NCI-H1930 (cell line): ENCODE measurements at places on chromosomes 3 and 15.

DNA sequence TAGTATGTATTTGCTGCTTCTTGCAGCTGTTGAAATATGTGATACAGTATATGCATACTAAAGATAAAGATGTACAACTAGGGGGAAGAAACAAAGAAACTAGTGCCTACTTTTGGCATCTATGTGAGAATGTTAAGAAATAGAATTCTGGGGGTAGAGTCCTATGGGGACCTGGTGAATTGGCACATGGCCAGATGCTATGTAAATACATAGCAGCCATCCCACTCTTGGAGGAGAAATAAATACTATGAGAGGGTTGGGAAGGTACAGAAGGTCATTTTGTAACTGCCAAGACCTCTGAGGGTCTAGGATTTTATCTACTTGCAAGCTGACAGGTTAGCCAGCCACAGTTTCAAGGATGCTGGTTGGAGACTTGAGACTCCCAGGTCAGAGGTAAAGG, 298.3 kb upstream of the TBL1XR1 start:
- DNase-seq, result no peak

DNA sequence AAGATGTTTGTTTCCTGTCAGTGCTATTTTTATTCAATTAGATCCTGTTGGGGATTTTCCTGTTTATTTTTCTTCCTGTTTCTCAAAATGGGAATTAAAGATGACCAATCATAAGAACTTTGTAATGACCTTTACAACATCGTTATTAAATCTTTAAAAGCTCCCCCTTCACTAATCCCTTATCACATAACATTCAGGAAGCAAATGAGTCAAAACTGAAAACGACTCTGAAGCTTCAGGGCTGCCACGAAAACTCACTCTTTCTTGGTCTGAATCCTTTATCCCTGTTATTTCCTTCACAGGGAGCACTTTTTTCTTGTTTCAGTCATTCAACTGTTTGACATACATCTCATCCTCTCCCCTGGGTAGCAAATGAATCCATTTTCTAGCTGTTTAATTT, 75.8 kb upstream of the MB21D2 start:
- DNase-seq, result no peak

- DNase-seq, result no peak
Observed at GRCh38 chr15:72193836-72194396, 3.7 kb downstream of the GRAMD2A start.

DNA sequence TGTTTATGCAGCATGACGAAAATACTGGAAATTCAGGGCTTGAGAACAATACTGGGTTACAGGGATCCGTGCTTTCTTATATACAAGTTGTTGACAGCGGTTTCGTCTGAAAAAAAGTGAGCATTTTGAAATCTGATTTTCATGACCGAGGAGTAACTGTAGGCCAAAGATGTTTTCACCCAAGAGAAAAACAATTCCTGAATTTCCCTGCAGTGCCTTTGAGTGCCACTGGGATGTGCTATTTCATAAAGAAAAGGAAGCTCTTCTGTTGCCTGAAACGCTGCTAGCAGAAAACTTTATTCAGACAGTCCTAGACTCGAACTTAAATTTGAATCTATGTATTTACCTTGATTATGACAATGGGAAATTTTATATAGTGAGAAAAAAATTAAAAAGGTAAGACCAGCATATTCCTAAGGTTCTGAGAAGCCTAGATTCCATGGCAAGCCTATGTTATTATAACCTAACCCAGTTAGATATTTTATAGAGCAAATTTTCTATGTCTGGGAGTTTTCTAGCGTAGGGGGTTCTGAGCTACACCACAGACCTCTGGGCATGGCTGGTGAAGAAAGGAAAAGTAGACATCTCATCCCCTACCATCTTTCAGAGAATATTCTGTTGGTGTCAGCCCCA, 30.2 kb downstream of the KCNAB1 start:
- no peak for DNase-seq

GRCh38 chr3:152185891-152186630, 82.7 kb upstream of the MBNL1 start:
- DNase-seq, result no peak

GRCh38 chr3:122100083-122100482, 44.9 kb downstream of the CD86 start:
- DNase-seq, result no peak

DNA sequence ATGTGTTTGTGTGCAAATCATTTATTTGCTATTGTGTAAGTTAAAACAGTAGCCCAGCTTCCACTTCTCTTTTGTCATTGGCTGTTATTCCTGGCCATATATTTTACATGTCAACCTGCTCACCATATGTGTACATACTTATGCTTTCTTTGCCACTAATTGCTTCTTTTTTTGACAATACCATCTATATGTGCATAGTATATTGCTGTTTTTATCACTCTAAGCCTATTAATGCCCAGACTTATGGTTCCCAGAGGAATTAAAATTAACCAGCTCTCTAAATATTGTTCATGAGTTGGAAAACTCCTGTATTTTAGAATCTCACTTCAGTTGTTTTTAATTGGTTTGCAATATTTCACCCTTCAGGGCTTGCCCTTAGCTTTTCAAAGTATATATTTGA, 428.9 kb downstream of the MECOM start:
- no peak for DNase-seq

DNA sequence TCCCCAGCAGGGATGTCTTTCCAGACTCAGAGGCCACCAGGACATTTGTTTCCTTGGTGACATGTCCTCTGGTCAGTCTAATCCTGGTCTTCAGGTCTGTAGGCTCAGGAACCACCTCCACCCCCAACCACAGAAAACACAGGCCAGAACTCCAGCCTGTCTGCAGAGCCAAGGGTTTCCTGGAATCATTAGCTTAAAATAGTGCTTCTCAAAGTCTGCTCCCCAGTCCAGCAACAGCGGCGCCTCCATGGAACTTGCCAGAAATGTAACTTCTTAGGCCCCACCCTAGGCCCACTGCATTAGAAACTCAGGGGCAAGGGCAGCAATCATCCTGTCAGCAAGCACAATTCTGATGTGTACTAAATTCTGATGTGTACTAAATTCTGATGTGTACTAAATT, 20.0 kb downstream of the SLC28A1 start:
- no peak for DNase-seq

DNA sequence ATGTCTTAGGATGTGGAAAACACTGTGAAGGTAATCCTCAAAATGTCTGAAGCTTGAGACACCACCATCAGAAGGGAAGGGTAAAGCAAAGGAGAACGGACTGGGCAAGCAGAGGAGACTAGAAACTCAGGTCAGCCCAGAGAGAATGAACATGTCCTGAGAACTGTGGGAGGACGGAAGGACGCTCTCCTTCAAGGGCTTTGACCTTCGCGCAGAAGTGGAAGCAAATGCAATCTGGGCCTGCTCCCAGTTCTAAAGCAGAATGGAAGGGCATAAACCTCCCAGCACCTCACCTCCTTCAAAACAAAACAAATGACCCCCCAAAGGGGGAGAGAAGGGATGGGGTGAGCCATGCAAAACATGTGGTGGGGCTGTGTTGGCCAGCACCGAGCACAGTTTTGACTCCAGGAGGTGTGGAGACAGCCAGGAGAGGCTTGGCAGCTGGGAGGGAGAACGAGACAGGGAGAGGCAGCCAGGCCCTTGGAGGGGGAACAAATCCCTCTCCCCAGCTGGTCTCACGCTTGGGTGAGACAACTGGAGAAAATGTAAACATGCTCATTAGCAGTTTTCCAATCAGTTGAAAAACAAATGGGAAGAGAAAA, 222.4 kb upstream of the WNT5A start:
- DNase-seq, result no peak

DNA sequence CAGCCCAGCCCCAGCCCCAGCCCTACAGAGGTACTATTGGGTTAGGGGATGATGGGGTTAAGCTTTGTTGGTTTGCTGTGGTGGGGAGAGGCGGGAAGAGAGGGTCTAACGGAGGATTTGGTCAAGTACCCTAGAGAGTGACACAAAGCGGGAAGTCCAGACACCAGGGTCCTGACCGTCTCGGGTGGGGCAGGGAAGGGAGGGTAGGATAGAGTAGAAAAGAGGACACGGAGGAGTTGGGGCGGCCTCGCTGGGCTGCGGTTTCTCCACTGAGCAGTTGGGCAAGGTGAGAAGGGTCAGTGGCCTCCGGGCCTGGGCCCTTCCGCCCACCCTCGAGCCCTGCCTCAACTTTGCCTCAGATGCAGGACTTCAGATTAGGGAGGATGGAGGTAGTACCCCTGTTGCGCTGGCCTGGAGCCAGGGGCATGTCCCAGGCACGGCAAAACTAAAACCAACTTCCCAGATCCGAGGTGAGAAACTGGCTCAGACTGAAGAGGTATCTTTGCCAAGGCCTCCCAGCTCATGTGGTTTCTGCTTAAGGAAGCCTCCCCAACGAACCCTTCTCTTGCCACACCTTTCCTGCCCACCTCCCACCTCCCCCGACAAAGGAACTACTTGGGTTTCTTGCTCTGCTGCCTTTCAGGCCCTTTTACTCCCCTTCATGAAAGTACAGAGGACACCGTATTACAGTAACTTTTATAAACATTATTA, 551 bp downstream of the PML start:
- DNase-seq, result no peak

- DNase-seq, result no peak
Observed at GRCh38 chr15:78049691-78050440, 27.6 kb downstream of the TBC1D2B start.

- DNase-seq, result no peak
Observed at GRCh38 chr15:66598095-66598815, 32.5 kb upstream of the LCTL start.

DNA sequence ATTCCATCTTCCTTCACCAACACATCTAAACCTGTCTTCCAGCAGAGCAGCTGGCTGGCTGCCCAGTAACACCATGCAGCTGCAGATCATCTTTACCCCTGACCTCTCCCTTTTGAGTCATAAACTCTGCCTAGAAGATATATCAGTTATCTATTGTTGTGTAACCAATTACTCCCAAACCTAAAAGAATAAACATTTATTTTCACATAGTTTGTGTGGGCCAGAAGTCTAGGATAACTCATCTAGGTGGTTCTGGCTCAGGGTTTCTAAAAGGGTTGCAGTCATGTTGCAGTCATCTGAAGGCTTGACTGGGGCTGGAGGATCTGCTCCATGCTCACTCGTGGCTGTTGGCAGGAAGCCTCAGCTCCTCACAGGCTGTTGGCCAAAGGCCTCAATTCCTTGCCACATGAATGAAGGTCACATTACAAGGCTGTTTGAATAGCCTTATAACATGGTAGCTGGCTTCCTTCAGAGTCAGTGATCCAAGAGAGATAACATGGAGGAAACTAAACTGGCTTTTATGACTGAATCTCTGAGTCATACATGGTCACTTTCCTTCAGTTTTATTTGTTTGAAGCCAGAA, 92.8 kb downstream of the GOLIM4 start:
- no peak for DNase-seq

- DNase-seq, result no peak
Observed at GRCh38 chr15:38823263-38823662, 258.6 kb upstream of the RASGRP1 start.

DNA sequence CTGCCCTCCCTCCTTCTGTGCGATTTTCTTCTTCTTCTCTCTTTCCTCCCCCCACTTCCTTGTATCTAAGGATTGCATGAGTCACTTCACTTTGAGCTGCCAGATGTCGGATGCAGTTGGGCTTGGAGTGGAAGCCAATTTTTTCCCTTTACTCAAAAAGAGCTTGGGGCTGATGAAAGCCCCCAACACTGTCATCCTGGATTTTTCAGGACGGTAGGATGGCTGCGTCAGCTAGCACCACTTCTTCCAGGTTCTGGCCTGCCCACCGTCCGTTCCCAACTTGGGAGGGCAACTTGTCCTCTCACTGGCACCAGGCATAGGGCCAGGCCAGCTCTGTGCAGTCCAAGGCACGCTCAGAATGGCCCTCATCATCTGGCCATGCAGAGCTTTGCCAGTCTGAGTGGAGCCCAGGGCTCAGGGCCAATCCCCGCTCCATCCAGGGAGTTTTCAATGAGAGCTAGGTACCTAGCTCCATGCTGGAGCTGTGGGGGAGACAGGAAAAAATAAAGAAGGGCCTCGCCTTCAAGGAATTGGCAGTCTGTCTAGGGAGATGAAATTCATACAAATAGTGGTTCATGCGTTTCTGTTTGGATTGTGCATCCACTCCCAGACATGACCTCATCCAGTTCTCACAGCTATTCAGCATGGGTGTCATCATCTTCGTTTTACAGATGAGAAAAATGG, 47.7 kb upstream of the INSYN1 start:
- DNase-seq, result no peak

DNA sequence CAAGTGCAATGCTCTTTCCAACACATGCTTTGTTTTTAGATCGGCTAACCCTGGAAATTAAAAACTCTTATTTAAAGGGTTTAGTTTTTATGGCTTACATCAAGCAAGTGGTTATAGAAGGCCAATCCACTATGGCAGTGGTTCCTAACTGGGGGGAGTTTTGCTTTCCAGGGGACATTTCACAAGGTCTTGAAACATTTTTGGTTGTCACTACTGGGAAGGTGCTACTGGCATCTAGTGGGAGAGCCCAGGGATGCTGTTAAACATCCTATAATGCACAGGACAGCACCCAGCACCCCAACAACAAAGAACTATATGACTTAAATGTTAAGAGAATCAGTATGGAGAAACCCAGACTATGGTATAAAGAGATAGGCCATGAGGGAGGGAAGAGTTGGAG, 439.0 kb downstream of the NTRK3 start:
- DNase-seq, result no peak

DNA sequence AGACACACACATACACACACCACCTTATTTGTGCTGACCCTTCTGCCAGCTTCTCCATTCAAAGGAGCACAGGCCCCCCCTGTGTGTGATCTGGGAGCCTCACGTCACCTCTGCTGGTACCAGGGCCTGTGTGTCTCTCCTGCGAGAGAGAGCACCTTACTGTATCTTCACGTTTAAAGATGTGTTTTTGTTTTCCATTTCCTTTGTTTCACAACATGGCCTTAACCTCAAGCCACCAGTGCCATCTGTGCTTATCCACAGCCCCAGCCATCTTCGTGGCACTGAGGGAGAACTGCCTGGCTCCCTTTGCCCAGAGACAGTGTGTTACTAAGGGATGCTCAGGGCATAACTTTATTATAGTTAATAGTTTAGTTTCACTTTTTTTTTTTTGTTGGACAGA, 52.3 kb downstream of the ABHD2 start:
- DNase-seq, result no peak
